ENCODE measurements at places on chromosomes 5 and 9.

GRCh38 chr5:6831678-6832671 lies 118.7 kb downstream of the TENT4A start:
- no peak for DNase-seq

- DNase-seq, result no peak
Measured at GRCh38 chr5:77650686-77651085, 12.2 kb upstream of the OTP start.

DNA sequence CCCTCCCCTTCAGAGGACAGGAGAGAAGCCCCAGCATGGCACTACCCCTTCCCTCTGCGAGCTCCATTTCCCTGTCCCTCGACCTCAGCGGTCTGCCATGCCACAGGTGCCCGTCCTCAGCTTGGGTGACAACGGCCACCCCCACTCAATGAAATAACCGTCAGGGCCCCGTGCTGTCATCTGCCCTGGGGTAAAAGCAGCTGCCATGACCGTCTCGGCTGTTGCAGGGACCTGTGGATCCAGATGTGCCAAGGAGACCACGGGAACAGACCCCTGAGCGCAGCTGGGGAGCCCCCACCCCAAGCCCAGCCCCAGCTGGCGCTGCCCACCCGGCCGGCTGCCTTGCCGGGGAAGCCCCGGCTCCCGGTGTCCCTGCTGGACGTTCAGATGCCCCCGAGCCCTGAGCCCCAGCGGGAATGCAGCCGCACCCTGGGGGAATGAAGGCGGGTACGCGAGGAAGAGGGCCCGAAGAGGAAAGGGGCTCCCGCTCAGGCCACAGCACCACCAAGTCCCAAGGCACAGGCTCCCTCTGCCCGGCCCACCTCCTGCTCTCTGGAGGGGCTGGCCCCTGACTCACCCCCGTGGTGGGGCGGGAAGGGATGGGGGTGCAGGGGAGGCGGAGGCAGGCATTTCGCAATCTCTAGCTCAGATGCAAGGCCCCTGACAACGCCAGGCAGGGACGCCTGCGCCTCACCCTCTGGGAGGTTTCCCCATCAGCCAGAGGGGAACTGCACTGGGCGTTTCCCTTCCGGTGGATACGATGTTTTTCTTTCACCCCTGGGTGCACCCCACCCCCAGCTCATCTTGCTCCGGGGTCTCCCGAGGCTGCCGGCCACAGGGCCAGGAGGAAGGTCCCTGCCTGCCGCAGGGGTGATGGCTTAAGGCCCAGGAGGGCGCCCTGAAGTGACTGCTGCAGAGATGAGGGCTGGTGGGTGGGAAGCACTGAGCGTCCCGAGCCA lies 49.2 kb downstream of the NACC2 start:
- no peak for DNase-seq

- no peak for DNase-seq
Measured at GRCh38 chr5:150137997-150138396, 17.6 kb downstream of the PDGFRB start.

GRCh38 chr5:45694971-45695803 lies 993 bp downstream of the HCN1 start:
- no peak for DNase-seq

DNA sequence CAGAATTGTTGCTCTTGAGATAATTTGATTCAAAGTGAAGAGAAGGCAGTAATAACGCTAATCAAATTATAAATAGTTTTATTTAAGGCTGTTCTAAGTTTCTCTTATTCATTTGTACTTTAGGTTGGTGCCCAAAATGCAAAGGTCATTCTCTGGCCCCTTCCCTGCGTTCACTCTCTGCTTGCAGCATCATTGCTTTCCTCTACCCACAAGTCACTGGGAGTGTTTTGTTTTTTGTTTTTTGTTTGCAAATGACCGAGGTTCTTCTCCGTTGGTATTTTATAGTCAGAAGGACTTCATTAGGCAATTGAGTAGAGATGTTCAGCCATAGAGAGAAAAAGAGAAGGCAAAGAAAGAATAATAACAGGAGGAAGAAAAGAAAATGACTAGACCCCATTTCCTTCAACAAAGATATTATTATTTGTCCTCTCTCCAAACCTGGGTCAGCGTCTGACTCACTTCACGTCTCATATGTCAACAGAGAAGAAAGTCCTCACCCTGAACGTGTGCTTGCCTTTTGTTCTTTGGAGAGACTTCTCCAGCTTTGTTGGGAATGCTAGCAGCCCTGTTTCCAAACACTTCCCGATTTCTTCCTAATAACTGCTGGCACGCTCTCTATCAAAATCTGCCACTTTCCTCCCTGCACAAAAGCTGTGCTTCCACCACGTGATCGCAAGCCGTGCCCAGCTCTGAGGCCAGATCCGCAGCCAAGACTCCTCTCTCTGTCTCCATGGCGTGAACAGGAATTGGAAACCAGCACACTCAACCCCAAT lies 119.8 kb downstream of the EBF1 start:
- no peak for DNase-seq

GRCh38 chr5:172902497-172903472 lies 56.4 kb upstream of the RPL26L1 start:
- DNase-seq, result no peak

DNA sequence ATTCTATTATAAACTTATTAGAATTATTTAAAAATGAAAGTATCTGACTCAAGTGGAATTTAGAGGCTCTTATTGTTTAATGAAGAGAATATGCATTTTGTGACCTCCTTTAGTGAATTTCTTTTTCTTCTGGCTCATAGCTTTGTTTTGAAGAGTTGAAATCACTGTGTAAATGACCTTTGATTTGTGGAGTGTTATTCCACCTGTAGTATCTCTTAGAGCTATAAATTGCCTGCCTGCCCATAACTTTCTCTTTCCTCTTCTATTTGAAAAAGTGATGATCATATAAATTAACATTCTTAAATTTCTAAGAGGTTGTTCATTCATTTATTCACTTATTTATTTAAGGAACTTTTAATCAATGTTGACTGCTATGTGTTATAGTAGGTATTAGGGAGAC lies 16.1 kb downstream of the CSNK1G3 start:
- DNase-seq, result no peak

DNA sequence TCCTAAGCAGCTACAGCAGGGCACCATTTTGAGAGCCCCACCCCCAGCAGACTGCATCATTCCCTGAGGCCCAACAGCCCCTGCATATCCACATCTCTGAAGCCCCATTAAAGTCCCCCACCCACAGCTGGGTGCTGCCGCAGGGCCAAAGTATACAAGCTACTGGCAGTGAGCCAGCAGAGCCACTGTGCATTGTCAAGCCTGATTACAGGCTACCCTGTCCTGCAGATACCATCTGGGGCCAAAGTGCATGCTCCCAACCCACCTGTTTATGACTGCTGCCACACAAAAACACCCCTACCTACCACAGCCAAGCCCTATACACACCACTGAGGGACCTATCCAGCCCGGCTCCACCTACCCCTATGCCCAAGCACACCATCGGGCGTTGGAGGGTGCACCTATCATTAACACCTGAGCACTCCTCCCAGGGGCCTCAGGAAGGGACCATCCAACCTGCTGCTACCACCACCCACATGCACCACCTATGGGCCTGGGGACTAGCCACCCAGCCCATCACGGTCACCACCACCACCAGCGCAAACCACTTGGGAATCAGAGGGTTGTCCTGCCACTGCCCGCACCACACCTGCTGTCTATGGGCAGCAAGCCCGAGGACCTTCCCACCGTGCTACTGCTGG lies 105.0 kb downstream of the PLPP1 start:
- DNase-seq, result no peak

- DNase-seq, result no peak
Measured at GRCh38 chr5:77590347-77590746, 48.2 kb downstream of the OTP start.

- DNase-seq, result no peak
Measured at GRCh38 chr9:75001719-75002421, 26.2 kb downstream of the CARNMT1 start.

DNA sequence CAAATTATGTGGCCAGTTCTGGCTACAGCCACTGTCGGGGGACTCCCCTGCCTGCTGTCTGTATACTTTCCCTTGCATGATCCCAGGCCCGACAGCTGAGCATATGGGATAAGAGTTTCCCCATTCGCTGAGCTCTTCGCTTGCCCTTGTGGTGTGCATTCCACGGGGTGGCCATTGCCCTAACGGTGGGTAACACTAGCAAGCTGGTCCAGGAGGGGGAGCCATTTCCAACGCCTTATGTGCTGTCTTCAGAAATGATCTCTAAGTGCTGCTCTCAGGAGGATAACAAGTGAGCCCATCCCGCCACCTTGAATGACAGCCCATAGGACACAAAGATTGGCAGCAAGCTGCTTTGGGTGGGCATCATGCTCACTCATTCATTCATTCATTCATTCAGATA lies 190.9 kb downstream of the FSTL4 start:
- no peak for DNase-seq

DNA sequence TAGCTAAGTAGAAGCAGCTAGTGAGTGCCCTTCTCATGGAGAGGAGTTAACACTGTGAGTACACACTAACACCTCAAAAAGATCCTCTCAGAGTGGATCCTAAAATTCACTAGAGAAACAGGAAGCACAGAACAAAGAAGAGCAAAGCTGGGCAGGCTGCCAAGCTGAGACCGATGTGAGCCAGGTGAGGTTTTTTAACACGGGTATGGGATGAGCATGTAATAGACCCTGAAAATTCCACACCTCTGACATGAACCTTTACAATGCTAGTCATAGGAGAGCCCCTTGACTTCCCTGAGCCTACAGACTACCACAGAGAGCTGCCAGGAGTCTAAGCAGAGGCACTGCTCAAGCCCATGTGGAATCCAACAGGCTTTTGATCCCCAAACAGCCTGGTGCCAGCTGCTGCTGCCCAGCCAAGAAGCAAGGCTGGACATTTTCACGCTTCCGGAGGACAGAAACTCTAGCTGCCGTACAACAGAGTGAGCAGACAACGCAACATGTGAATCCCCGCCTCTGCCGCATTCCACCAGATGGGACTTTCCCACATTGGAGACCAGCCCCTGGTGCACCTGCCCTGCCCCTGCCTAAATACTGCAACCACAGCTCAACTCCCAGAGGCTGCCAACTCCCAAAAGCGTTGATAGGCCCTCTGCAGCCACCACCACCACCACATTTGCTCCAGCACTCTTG lies 280.8 kb downstream of the CDH10 start:
- DNase-seq, result no peak

Data from activated CD4-positive, alpha-beta T cell treated with anti-CD3 and anti-CD28 coated beads, Interleukin-2, amount 50 U/mL, for 4 hours (primary cell).